ENCODE measurements at places on chromosomes 16 and 17.

- DNase-seq: no peak
These were observed 668 bp downstream of the MMP15 start for GRCh38 chr16:58026139-58026704.

DNA sequence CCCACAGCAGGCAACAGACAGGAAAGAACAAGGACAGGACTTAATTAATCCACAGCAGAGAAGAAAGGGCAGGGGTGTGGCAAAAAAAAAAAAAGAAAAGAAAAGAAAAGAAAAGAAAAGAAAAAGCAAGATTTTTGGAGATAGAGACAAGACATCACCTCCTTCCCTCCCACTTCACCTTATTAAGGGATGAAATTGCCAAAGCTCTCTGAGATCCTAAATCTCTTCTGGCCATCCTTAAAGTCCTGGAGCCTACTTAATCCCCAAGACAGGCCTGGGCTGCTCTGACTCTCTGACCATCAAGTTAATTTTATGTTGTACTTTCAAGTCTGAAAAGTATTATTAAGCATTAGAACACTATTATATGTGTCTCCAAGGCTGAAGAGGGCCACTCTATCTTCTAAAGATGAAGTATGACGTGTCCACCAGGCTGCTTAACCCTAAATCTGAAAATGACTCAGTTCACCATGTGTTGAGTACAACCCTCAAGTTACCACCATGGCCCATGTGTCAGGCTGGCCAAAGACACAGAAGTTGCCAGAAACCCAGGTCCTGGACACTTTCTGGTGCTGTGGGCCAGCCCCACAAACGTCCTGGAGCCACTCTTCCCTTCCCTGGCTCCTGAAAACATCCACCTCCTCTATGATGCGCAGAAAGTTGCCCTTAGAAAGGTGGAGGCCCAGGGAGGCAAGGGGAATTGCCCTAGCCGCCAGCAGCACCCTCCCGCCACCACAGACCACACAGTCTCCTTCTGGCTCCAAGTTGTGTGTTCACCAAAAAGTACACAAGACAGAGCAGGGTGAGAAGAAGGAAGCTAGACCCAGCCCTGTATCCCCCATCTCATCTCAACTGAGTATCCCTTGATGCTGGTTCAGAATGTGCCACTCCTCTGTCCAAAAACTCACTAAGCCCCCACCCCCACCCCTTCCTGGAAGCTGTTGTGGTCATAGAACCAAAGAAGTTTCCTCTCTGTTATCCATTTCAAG is 2.7 kb downstream of the SOCS1 start:
- no peak for DNase-seq

- no peak for DNase-seq
These were observed 30.8 kb downstream of the B9D1 start for GRCh38 chr17:19331543-19332245.

DNA sequence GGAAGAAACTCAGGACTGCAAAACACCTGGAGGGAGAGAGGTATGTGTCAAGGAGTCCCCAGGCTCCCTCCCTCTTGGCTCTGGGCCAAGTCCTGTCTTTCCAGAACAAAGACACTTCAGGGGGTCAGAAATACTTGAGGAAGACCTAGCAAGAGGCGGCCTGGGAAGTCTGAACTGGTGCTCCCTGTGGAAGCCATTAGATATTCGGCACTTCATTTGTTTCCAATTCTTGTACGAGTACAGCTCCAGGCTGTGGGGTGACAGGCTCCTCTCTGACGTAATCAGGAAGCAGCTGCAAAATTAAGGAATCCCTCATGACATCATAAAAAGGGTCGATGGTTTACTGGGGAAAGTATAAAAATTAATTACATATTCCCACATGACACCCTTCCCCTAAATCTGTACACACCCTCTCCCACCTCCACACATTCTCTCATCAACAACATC is 108.7 kb downstream of the SMG6 start:
- DNase-seq: no peak

- no peak for DNase-seq
These were observed 14.6 kb upstream of the CLEC10A start for GRCh38 chr17:7094652-7095019.

GRCh38 chr17:64147110-64148016 is 17.4 kb upstream of the ERN1 start:
- DNase-seq: no peak

- no peak for DNase-seq
These were observed 221.8 kb upstream of the TNRC6C start for GRCh38 chr17:77736721-77737120.

GRCh38 chr17:6139447-6139832 is 69.3 kb downstream of the WSCD1 start:
- DNase-seq: no peak

DNA sequence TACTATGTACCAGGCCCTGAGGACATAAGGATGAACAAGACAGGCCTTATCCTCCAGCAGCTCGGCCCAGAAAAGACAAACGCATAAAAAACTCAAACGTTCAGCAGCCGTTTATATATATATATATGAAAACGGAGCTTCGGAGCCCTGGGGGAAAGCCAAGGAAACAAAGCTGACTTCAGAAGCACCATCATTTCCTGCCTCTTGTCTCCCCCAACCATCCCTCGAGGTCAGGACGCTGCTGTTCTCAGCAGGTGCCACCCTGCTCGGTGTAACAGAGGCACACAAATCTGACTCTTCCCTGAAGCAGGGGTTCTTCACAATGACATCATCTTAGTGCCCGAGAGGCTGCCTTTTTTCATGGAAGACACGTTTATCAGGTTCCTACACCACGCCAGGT is 146.9 kb downstream of the ZNF423 start:
- DNase-seq: no peak

DNA sequence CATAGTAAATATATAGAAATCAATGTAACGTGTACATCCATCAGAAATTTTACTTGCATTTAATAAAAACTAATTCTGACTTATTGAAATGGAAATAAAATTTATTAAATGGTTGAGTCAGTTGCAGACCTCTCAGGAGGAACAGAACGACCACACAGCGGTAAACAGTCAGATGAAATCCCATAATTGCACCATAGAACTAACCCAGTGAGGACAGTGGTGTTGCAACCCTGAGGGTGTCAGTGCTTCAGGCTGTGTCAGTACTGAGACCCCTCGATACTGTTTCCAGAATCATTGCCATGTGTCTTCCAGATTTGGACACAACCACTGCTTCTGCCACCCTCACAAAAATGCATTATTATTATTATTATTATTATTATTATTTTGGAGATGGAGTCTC is 29.0 kb upstream of the SSTR2 start:
- DNase-seq: no peak

DNA sequence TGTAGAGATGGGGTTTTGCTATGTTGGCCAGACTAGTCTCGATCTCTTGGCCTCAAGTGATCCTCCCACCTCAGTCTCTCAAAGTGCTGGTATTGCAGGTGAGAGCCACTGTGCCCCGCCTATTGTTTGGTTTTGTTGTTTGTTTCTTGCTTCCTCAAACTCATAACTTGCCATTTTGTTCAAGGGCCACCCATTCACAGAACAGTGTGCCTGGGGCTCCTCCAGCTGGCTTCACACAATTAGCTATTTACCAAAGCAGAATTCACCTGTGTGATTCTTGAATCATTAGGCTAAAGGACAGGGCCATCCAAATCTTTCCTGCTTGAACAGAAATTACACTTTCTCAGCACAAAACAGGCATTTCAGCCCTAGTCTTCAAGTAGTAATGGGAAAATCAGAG is 7.2 kb downstream of the ABHD15 start:
- no peak for DNase-seq

DNA sequence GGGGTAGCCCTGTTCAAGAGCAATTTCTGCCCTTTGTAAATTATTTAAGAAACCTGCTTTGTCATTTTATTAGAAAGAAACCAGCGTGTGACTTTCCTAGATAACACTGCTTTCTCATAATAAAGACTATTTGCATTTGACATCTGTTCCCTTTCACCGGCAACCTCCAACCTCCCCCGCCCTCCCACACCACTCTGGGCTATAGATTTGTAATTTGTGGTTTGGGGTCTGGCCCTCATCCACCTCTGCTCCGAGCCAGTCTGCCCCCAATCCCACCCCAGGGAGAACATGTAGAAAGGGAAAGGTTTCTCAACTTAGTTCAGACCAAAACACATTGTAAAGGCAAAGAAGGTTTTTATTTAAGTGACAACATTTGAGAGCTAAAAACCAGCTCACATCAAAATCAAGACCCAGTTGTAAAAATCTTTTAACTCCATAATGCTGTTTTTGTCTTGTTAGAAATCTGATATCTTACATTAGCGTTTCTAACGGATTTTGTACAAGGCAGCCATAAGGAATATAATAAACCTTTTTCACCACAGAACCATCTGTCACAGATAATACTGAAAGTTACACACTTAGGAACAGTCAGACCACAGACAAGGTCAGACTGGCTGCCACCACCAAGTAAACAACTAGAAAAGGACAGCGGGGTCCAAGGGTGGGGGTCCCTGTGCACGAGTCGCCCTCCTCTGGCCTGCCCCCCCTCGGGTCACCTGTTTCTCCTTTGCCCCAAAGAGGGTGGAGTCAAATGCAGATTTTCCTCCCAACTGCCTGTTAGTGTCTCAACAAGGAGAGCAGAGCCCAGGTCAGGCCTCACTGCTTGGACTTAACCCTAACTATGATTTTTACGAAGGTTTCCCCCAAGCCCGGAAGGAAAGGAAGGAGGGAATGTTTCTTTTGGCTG is 6.9 kb downstream of the PIMREG start:
- no peak for DNase-seq

- no peak for DNase-seq
These were observed 10.2 kb downstream of the NLRC3 start for GRCh38 chr16:3566990-3567389.

All from mucosa of gallbladder (tissue), 1 donor.